ENCODE measurements at places on chromosomes 1 and 21. TPM values are rescaled to one million over a fixed set of nuclear protein-coding genes. Genes with fewer than 3 reads are reported as not detected.
A peak's percentile ranks its signal among the peaks of the same experiment; 100 is the strongest.

DNA sequence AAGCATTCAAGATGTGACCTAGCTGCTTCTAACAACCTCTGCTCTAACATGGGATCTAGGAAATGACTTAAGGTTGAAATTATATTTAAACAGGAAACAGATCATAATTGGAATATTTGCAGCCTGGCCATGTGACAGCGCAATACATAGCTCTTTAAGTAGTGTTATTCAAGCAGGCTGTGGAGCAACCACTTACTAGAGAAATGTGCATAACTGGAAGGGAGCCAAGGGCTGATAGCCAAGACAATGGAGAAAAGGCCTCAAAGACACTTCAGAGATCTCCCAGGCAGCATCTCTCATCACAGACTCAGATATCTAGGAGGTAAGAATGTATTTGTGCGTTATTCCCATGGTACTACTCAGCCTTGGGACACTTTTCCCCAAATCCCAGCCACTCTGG lies 823.0 kb upstream of the PRMT6 start:
- no peak for DNase-seq

DNA sequence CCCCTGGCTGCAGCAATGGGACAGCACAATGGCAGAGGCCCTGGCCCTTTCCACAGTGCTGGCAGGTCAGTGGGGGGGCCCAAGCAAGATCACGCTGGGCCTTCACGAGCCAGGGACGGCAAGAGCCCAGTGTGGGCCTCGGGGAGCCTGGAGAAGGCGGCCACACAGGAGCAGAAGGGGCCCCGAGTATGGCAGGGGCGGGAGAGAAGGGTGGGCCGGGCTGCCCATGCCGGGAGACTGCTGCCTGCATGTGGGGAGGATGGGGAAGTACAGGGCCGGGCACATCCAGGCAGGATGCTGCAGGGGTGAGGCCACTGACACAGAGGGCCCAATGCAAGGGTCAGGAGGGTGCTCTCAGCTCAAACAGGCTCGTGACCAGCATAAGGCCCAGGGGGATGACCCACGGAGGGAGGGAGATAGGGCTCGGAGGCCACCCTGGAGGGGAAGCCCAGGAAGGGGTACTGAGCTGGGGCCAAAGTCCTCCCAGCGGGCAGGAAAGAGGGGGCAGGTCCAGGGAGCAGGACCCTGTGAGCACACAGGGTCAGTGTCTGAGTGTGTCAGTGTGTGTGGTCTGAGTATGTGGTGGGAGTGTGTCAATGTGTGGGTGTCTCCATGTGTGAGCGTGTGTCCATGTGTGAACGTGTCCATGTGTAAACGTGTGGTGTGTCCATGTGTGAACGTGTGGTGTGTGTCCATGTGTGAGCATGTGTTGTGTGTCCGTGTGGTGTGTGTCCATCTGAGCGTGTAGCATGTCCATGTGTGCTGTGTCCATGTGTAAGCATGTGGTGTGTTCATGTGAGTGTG lies 13.1 kb downstream of the SLC19A1 start:
- DNase-seq = peak; percentile 69

GRCh38 chr21:42468491-42469131 lies 27.4 kb downstream of the RSPH1 start:
- DNase-seq = no peak

The OR2L2 gene
- not detected for total RNA-seq

The ATP1A2 gene
- total RNA-seq = 147 TPM

The LCE2B gene
- not detected for total RNA-seq

DNA sequence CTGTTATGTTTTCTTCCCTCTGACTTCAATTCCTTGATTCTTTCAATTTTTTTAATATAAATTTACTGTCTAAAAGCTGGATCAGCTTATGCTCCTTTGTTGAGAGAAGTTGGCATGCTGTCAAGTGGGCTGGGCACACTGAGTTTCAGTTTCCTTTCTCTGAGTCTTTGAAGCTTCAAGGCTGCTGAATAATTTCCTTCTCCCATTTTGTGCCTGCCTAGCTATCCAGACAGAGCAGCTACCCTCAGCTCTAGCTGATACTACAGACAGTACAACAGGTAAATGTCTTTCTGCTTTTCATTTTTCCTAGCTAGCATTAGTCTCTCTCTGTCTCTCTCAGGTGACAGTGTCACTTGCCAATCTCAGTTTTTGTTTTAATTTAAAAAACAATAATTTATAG lies at the start of gene IFI44:
Gene IFI44 (plus strand): TSS at position 204 of the 400 bp plus-strand sequence. CDS start 365 bp downstream, outside the sequence.
- peak; percentile 82 for DNase-seq

GRCh38 chr1:16905868-16906702 lies 10.3 kb downstream of the RNU1-2 start:
- no peak for DNase-seq

- DNase-seq = no peak
Measured at GRCh38 chr1:118987468-118988185, 516 bp downstream of the TBX15 start.

GRCh38 chr1:89151047-89151446 lies 24.8 kb downstream of the GBP7 start:
- DNase-seq = no peak

The TATDN3 gene
- 22.4 TPM for total RNA-seq

DNA sequence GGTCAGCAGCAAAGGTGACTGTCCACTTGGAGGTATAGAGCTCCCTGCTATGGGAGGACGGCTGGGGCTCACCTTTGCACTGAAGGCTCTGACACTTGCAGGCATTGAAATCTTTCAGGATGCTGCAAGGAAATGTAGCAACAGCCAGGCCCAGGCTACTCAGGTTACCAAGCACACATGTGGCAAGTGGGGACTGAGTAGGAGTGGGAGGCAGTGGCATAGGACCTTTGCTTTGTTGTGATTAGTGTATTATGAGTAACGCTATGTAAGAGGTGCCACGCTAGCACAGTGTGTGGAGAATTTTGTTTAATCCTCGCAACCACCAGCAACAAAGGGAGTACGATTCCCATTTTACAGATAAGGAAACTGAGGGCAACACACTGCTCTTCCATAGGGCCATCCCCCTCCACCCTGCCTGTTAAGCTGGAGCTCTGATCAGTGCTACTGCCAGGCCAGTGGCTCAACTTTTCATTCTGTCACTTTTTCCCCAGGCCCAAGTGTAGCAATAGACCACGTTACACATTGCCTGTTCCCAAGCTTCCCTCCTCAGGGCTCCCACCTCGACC lies 21.2 kb downstream of the TMEM63A start:
- no peak for DNase-seq

GRCh38 chr1:38201431-38201830 lies 154.8 kb upstream of the POU3F1 start:
- DNase-seq = no peak

DNA sequence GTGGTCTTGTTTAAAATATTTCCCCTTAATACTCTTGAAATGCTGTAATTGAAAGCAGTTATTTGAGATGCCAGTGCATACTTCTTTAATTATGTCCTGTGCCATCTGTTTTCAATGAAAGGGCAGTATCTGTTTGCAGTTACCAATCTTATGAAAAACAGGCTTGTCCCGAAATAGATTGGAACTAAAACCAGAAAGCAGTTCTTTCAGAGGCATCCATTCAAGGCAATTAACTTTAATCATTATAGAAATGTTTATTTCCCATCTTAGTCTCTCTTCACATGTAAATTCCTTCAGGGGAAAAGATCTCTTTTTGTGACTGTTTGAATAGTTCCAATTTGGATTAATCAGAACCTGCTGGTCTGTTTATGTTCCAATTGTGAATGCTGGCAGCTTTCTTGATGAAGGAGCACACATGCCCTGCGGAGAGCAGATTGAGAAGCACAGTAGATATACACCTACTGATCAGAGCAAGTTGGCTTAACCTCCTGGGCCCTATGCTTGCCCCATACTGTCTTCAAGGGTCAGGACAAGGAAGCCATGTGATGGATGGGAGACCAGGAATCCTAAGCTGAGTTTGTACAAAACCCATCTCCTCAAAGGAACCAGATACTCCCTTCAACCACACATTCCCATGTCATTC lies 41.6 kb upstream of the MROH9 start:
- DNase-seq = no peak

- no peak for DNase-seq
Measured at GRCh38 chr1:41322835-41323234, 38.4 kb upstream of the FOXO6 start.

The OR2T11 gene
- not detected for total RNA-seq

The KRTAP12-2 gene
- not detected for total RNA-seq

- no peak for DNase-seq
Measured at GRCh38 chr1:232378266-232379062, 251.5 kb downstream of the SIPA1L2 start.

The F11R gene
- 10.3 TPM for total RNA-seq

DNA sequence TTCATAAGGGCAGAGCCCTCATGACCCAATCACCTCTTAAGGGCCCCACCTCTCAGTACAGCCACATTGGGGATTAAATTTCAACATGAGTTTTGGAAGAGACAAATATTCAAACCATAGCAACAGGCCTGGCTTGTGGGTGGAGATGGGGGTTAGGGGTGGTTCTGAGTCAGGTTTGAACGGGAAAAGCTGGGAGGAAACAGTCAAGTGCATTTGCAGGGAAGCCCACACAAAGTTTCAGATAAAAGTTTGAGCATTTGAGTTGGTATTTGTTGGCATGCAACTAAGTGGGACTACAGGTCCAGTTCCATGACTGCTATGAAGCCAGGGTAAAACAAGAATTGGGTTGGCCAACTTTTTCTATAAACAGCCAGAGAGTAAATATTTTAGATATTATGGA lies 21.0 kb upstream of the PADI2 start:
- DNase-seq = no peak

DNA sequence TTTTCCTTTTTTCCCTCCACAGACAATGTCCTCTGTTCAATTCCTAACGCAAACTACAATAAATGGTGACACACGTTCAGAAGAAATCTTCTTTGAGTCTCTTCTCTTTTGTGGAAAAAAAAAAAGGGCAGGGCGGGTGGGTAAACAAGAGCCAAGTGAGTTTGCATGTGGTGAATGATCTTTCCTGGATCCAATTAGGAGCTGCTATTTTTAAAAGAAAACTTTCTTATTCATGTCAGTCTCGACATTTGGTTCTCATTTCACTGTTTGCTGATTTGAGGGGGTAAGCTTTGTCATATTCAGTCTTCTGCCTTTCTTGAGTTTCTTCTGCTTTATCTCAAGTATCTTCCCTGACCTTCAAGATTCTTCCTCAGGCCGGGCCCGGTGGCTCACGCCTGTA lies 29.2 kb upstream of the KIF1B start:
- DNase-seq = no peak

DNA sequence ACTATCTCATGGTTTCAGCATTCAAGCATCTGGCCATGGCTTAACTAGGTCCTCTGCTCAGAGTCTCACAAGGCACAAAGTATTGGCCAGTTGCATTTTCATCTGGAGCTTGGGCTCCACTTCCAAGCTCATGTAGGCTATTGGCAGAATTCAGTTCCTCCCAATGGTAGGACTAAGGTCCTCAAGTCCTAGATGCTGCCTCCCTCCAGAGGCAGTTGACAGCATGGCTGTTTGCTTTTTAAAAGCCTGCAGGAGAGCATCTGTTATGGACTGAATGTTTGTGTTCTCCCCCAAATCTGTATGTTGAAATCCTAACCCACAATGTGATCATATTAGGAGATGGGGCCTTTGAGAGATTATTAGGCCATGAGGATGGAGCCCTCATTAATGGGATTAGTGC lies 38.0 kb upstream of the HLX start:
- no peak for DNase-seq

The RXRG gene
- total RNA-seq = 5.1 TPM

The PDE9A gene
- 1.1 TPM for total RNA-seq

GRCh38 chr1:109027841-109028240 lies 14.1 kb downstream of the WDR47 start:
- no peak for DNase-seq

- no peak for DNase-seq
Measured at GRCh38 chr21:43012596-43012995, 38.2 kb downstream of the PKNOX1 start.

GRCh38 chr1:19115082-19115808 lies 94.8 kb downstream of the UBR4 start:
- no peak for DNase-seq

GRCh38 chr1:222084996-222085395 lies 343.1 kb upstream of the DUSP10 start:
- no peak for DNase-seq

- DNase-seq = peak; percentile 89
Measured at GRCh38 chr1:162023547-162024501, at the start of gene OLFML2B. Gene OLFML2B, minus strand, starts transcription at chr1:162023869. Its CDS starts 439 bp downstream, at chr1:162023430.

The IGSF21 gene
- total RNA-seq = 1.00 TPM

The SPRR3 gene
- total RNA-seq = not detected

GRCh38 chr1:174068000-174068399 lies 45.8 kb upstream of the RC3H1 start:
- DNase-seq = no peak

The CBR1 gene
- 24.1 TPM for total RNA-seq

The SPRR1B gene
- not detected for total RNA-seq

The HHAT gene
- 2.4 TPM for total RNA-seq

GRCh38 chr1:153553096-153553495 lies 4.0 kb upstream of the S100A3 start:
- no peak for DNase-seq

The ELF3 gene
- total RNA-seq = 2.0 TPM

DNA sequence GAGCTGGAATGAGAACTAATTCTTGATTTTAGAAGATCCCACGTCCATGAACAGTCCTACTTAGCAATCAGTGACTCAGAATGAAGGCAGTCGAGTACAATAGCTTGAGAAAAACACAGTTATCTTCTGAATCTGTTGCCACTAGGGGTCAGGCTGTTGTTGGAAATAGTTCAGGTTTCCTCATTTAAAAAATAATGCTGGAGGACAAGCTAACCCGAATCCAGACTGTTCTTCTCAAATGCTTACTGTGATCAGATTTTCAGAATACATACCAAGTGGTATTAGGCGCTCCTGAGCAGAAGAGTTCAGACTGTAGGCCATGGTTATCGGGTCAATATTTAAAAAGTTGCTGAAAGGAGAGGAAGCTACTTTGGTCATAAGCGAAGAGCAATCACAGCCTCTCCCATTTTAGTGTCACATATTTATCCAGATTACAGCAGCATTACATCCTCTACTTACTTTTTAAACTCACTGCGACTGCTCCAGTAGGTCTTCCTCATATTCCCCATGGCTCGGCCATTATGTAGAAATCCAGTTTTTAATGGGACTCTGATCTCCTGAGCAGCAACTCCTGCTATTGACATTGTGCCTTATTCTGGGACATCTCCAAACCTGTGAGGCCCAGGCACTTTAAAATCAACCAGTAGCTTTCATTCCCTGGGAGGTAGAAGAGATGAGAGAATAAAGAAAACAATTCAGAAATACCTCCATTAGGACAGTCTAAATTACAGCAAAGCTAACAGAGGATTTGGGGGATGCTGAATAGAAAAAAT lies 10.9 kb downstream of the ERRFI1 start:
- DNase-seq = no peak

The LCE1A gene
- not detected for total RNA-seq

GRCh38 chr21:45700461-45700860 lies 56.9 kb downstream of the PCBP3 start:
- DNase-seq = no peak

DNA sequence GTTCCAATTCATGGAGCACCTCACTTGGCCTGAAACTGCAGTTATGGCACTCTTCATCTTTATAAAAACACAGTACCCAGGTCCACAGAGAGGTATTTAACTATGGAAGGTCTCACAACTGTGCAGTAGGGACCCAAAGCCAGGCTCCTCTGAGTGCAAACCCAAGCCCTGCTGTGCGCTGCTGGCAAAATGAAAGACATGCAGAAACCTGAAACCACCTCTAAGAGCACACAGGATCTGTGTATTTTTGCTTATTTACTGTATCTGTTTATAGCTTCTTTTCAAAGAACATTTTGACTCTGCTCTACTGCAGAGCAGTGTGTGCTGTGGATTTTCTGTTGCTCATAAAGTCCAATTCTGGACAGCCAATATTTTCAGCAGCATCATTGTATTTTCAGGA lies 166.6 kb downstream of the DSCAM start:
- no peak for DNase-seq

GRCh38 chr1:7476861-7477547 lies 294.1 kb upstream of the VAMP3 start:
- DNase-seq = no peak

Measured in cardiac septum (tissue), 1 donor.